ENCODE measurements at places on chromosomes 16 and 17.

DNA sequence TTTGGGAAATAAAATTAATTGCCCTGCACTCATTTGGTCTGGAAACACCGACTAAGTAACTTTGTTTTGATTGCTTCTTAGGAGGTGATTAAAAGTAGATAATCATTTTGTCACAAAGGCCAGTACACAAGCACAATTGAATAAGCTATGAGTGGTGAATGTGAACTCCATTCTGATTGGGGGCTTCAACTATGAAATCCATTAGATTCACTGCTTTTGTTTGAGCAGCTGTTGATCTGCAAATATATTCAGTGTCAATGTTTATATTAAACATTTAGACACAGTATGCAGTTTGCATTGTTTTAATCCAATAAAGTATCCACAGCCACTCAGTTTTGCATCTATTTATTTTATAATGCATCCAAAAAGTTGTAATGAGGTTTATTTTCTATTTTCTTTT lies 817.5 kb downstream of the CDH11 start:
- DNase-seq, result no peak

DNA sequence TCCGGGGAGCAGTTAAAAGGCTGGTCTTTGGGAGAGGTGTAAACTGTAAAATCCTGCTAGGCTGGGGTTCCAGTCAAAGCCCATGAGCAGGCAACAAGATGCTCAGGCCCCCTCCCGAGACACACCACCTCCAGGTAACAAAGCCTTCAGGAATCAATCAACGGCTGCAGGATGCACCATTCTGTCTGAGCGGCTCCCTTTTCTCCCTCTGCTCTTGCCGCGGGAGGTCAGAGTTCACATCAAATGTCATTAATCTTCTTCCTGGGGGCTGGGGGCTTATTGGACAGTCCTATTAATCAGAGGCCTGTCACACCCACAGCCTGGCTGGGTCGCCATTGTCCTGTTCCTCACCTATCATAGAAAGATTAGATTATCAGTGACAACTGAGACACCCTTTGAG lies 11.9 kb upstream of the CCDC182 start:
- no peak for DNase-seq

DNA sequence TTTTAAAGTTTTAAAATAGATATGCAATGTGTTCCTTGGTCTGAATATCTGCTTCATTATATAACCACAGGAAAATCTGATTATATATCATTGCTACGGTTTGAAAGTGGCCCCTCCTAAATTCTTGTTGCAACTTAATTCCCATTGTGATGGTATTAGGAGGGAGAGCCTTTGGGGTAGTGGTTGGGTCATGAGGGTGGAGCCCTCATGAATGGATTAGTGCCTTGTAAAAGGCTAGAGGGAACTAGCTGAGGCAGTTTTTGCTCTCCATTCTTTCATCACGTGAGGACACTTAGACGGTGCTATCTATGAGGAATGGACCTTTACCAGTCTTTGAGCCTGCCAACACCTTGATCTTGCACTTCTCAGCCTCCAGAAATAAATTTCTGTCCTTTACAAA lies 7.6 kb downstream of the ABCA6 start:
- no peak for DNase-seq

GRCh38 chr17:65750631-65751115 lies 189.2 kb upstream of the AXIN2 start:
- DNase-seq, result peak; percentile 22

DNA sequence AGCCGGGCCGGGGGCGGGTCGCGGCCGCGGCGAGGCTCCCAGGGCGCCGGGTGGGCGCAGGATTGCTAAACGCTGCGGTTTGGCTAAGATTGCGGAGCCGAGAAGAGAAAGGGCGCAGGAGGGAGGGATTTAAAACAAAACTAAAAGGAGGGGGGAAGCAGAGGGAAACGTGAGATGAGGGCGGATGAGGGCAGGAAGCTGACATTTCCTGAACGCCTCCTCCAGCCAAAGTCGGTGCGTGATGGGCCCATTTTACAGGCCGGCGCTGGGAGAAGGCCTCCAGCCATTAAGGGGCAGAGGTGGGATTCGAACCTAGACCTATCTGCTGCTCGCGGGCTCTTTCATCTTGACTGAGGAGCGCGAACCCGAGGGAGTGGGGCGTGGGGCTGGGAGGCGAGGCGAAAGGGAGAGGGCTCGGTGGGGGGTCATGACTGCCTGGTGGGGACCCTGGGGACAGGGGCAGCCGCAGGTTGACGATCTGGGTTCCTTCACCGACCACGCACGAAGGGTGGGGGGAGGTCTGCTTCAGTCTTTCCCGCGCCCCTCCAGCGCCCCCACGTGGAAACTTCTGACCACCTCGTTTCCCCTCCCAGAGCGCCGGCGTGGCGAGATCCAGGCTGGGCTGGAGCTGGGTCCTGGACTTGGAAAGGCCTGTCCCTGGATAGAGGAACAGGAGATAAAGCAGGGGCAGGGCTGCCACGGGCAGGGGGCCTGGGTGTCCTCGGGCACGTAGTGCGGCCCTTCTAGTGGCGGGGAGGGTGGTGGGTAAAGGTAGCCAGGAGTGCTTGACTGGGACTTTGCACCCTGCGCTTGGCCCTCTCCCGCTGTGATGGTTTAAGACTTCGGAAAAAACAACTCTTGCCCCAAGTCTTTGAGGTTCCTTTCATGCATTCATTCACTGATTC lies 3.8 kb upstream of the TAC4 start:
- peak; percentile 74 for DNase-seq

DNA sequence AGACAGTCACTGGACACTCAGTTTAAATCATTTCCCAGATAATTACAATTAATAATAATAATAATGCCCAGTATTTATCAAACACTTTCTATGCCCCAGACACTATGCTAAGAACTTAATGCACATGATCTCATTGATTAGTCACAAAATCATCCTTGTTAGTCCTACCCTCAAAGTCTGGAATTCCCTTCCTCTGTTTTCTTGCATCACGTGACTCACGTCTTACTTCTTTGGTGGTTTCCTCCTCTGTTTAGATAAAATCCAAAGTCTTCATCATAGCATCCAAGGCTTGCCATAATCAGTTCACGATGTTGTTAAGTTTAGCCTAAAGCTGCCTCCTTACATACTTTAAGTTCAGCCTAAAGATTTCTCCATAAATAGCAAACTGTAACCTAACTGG lies 471.9 kb downstream of the PMP22 start:
- DNase-seq, result no peak

Data from CD4-positive, alpha-beta T cell treated with Interferon alpha-2 for 1 hour (primary cell).